ENCODE measurements at places on chromosomes 12 and 14.
A peak's percentile ranks its signal among the peaks of the same experiment; 100 is the strongest.

DNA sequence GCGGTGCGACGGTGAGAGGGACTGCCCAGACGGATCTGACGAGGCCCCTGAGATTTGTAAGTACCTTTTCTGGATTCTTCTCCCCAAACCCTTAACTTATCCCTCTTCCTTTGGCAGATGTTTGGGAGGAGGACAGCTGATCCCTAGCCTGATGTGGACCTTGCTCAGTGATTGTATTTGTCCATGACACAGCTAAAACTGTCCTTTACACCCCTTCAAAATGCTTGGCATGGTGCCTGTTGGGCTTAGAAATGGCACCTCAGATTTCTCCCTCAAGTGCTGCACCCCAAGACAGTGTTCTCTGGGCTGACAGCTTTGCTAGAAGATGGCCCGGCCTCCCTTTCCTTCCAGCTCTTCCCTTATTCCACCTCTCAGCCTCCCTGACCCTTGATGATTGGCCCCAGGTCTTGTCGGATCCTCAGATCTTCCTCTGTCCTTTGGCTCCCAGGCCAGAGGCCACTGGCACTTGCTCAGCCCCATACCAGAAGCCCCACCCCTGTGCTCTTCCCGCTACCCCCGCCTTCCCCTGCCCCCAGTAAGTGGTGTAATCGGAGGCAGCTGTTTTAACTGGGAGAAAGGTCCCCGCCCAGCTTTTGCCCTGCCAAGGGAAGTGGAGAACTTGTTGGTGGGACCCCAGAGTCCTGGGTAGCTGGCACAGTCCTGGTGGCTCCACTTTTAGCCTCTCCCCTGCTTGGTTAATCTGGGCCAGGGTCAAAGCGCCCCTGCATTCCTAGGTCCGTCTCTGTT lies 8.7 kb downstream of the LRP1-AS start:
- no peak for DNase-seq

- no peak for DNase-seq
Measured at GRCh38 chr14:78340250-78340649, 170.1 kb downstream of the NRXN3 start.

DNA sequence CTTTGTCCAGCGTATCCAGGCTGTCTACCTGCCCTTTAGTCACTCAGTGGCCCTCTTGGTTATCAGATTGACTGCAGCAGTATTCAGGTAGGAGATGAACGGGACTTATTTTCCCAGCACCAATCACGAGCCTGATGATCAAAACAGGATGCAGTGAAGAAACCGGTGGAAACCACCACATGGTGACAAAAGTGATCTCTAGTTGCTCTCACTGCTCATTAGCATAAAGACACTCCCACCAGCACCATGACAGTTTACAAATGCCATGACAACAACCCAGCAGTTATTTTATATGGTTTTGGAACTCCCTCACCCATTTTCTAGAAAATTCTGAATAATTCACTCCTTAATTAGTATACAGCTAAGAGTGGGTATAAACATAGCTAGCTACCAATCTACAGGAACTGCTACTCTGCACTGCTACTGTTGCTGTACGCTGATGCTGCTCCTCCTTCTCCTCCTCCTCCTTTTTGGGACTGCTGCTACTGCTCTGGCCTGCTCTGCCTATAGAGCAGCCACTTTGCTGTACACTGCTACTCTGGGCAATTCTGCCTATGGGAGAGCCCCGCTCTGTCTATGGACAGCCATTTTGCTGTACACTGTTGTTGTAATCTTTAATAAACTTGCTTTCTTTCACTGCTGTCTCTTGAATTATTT lies 142.5 kb upstream of the SSTR1 start:
- no peak for DNase-seq

- no peak for DNase-seq
Measured at GRCh38 chr14:22748631-22749068, 17.8 kb upstream of the OXA1L start.

DNA sequence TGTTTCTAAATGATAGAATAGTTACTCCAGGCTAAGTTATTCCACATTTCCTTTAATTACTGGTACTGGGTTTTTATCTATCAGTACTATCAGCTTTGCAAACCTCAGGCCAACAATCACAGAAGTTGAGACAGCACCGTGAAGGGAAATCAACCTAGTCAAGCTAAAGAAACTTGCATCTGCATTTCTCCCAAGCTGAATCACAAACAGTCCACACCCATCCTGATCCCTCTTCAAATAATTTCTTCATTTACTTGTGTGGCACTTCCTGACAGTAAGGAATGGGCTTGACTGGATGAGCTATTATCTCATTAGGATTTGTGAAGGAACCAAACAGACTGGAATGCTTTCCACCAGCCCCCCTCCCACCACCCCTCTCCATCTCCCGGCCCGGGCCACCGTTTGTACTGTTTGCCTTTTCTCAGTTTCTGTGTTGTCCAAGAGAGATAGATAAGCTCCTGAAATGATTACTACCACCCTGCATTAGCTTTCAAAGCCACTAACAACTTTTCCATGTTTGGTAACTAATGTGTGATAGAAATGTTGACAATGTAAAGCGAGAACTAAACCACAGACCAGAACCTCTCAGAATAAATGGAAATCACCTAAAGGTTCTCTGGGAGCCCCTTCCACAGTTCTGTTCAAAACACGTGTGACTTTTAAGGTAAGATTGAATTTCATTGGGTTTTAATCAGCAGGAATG lies 236.3 kb downstream of the SLC25A21 start:
- peak; percentile 42 for DNase-seq

DNA sequence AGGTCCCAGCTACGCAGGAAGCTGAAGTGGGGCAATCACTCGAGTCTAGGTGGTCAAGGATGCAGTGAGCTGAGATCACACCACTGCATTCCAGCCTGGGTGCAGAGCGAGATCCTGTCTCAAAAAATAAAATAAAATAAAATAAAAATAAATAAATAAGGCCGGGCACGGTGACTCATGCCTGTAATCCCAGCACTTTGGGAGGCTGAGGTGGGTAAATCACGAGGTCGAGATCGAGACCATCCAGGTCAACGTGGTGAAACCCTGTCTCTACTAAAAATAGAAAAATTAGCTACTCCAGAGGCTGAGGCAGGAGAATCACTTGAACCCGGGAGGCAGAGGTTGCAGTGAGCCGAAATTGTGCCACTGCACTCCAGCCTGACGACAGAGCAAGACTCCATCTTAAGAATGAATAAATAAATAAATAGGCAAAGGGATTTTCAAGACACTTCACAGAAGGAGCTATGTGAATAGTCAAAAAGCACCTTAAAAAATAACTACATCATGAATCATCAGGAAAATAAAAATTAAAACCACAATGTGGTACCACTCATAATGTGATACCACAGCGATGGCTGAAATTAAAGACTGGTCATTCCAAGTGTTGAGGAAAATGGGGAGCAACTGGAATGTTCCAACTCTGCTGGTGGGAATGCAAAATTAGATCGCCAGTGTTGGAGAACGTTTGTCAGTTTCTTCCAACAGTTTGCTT lies 92.9 kb upstream of the TBX3 start:
- DNase-seq, result peak; percentile 71
